Uterus (tissue), 4 donors: ENCODE measurements at places on chromosomes 11 and 22. TPM values are rescaled to one million over a fixed set of nuclear protein-coding genes. Genes with fewer than 3 reads are reported as not detected.

DNA sequence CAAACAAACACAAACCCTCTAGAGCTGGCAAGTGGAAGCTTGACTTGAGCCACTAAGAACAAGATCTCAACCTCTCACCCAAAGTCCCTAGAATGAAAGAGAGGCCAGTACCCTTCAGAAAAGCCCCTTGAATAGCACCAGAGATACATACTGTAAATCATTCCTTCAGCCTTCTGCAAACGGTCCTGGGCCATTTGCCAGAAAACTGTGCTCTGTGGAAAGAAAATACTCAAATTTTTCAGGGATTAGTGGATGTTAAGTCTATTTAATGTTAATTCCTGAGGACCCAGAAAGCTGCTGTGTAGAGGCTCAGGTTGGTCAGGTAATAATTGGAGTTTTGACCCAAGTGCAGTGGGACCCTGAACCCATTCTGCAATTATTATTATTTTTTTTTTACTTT, 16.9 kb downstream of the SERPINH1 start:
- DNase-seq = no peak

GRCh38 chr22:48097723-48098122, 1335.3 kb downstream of the TBC1D22A start:
- no peak for DNase-seq

GRCh38 chr22:44964722-44965078, 45.1 kb downstream of the PHF21B start:
- DNase-seq = no peak

- DNase-seq = no peak
These were observed 1.5 kb downstream of the TCF20 start for GRCh38 chr22:42268852-42269410.

GUCY1A2 gene
- total RNA-seq = 22.6 TPM

- no peak for DNase-seq
These were observed 75.8 kb upstream of the PLET1 start for GRCh38 chr11:112336356-112336886.

CCT8L2 gene
- not detected for total RNA-seq

- DNase-seq = no peak
These were observed 1318.0 kb upstream of the TENM4 start for GRCh38 chr11:80758787-80759186.

GRCh38 chr22:41638124-41638523, 17.0 kb downstream of the XRCC6 start:
- no peak for DNase-seq

GRCh38 chr11:111356660-111357048, 22.4 kb downstream of the POU2AF1 start:
- no peak for DNase-seq

DNA sequence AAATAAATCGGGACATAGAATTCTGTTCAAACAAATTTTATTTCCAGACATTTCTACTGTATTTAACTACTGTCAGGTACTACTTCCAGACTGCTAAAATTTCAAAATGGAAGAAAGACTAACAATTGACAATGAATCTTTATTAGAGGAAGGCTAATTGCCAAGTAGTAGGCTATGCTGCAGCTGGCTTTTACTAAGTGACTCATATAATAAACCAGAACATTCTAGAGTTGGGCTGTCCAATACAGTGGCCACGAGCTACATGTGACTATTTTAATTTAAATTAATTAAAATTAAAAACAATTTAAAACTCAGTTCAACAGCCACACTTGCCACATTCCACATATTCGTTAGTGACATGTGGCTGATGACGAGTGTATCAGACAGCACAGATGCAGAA, 27.6 kb downstream of the CHKA start:
- no peak for DNase-seq

NDUFA6 gene
- 54.1 TPM for total RNA-seq

DNA sequence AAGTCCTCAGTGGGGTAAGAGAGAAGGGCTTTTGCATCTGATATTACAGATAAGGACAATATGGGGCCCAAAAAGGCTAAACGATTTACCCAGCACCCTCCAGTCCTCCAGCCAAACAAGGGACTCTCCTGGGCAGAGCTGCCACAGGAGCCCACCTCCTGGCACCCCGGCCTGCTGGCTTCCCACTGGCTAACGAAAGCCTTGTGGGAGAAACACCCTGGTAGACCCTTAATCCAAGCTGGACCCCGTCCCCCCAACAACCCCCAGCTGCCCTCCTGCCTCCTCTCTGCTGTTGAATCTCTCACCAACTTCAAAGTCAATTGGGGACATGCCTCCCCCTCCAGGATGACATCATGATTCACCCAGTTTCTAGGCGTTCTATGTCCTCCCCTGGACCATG, 10.8 kb downstream of the C1QTNF6 start:
- no peak for DNase-seq

VPREB1 gene
- total RNA-seq = not detected

RAB3IL1 gene
- 12.6 TPM for total RNA-seq

DNA sequence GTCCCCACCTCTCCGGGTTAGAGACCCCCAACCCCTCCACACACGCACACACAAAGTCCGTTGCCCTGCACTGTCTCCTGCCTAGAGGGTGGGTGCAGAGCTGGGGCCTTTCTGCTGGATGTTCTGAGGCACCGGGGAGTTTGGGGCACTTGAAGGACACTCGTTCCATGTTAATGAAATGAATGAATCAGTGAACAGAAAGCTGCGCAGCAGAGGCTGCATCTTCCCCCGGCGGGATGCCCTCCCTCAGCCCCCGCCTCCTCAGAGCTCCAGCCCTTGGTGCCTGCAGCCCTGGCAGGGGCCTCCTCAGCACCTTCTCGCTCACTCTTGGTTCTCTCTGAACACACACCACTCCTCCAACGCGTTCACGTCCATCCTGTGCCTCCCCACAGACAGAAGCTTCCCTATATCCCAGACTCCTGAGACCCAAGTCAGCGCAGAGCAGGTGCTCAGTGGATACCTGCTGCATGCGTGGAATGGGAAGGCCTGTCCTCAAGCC, 611.9 kb downstream of the TBC1D22A start:
- no peak for DNase-seq

DNA sequence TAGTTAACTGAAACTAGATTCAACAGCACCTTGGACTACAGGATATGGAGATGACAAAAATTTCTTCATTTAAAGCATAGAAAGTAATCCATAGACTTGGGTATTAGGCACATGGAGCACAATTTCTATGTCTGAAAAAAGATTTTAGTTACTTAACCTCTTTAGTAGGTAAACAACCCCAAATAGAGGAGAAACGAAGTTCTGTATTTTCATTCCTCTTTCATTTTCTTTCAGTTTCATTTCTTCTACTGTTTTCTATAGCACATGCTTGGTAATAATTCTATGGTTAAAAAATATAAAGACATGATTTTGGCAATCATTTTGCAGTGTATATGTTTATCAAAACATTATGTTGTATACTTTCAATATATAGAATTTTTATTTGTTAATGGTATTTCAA, 99.5 kb downstream of the CASP12 start:
- DNase-seq = no peak
